ENCODE measurements at places on chromosomes 6 and 20.

DNA sequence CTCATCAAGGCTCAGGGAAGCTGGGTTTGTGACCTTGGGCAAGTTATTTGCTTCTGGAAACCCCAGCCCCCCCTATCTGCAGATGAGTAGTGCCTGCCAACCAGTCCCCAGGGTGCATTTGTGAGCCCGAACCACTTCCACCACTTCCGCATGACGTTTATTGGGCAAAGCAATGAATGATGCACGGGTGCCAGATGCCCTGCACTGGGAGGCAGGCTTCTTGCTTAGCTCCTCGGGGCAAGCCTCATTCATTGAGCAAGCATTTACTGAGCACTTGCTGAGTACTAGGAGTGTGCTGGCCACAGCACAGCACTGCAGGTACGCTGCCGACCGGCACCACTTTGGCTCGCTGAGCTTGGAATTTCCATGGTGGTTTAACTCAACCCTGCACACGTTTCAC is 60.2 kb downstream of the GNAS-AS1 start:
- no peak for DNase-seq

DNA sequence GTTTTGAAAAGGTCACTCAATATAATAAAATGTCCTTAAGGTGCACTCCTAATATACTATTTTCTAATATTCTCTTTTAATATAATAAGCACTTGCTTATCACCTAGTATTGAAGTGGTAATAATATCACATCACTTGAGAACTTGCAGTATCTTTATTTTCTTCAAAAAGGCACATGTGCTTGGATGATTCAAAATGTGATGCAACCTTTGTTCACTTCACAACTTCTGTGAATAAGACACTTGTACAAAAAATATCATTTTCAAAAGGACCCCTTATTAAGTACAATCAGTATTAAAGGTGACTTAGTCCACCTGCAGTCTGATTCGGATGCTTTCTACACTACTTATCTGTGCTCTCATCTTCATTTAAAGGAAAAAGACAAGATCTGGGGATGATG is 3.4 kb downstream of the PRELID3B start:
- DNase-seq: no peak

DNA sequence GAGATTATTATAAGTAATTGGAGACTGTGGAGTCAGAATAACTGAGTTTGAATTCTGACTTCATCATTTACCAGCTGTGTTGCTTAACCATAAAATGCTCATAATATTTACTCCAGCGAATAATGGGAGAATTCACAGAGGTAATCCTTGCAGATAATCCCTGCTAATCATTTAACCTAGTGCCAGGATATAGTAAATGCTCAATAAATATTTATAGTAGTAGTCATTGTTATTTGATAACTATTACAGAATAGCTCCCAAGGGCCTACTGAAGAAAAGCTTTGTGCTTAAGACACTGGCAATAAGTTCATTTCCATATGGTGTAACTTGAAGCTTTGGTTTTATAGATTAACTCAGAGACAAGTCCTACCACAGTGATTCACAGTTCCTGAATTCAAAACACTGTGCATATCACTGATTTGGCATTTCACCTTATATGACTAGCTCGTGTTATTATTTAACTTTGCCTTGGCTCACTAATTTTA is 208.8 kb upstream of the PLCB4 start:
- DNase-seq: no peak

GRCh38 chr20:815914-816606 is 17.5 kb upstream of the FAM110A start:
- DNase-seq: peak; percentile 13

DNA sequence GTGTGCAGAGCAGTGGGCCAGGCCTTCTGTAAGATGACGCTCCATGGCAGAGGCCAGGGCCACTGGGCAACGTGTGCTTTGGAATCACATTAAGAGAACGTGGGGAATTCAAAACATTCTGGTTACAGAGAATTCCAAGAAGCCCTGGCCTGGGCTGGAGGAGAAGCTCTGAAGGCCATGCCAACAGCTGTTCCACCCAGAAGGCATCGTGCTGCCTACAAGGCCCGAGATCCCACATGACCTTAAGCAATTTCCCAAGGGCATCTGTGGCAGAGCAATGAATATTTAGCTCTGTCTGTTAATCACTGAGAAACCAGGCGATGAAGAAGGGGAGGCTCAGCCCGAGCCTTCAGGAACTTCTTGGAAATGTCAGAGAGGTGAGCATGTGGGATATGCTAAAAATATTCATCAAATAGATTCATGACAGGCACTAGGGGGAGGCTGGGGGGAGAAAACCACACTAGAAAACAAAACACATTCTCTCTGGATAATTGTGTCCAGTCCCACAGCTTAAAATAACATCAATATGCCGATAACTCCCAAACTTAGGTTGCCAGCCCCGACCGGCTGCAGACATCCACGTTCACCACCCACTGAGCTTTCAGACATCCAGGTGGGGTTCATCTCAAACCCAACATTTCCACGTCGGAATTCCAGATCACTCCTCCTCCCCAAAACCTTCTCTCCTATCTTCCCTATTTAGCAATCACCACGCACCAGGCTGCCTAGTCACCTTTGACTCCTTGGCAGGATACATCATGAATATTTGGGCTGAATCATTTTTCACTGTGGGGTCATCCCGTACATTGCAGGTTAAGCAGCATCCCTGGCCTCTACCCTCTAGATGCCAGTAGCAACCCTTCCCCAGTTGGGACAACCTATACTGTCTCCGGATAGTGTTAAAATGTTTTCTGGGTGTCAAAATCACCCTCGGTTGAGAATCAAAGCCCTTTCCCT is 6.6 kb downstream of the SULF2 start:
- no peak for DNase-seq

- no peak for DNase-seq
These were observed 260.2 kb downstream of the BCKDHB start for GRCh38 chr6:80366714-80367113.

DNA sequence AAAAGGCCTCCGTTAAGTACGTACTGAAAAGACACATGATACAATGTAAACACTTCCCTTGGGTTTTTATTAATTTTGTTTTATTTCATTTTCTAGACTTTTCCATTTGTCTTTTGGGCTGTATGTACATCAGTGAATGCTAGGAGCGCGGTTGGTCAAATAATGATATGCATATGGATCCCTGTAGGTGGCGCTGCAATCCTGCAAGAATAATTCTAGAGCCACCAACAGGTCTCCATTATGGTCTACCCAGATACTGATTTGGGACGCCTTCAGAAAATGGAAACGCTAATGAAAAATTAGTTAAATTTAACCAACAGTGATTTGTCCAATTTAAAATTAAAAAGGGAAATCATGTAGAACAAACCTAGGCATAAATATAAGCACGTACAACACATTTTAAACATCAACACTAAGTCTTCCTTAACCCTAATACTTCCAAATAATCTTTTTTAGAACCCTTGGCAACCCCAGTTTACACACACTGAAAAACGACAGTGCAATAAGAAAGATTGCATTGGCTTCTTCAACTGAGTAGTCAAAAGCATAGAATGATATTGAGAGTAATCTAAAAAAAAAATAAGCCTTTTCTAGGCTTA is 433.5 kb downstream of the RFPL4B start:
- DNase-seq: no peak

GRCh38 chr6:160095146-160095845 is 26.3 kb upstream of the SLC22A1 start:
- no peak for DNase-seq

DNA sequence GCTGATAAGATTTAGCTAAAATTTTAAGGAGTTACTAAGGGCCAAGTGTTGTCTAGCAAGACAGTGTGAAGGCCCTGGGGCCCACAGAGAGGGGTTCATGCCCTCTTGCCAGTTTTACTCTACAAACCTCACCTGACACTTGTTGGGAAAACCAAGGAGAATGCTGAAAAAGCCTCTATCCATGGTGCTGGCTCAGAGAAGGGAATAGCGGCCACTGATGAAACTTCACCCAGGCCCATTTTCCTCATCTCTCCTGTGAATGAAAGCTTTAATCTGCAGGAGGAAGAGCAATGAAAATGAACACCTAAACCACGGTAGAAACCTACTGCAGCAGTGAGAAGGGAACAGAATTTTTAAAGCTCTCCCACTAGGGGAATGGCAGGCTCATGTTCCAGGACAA is 317.3 kb upstream of the CNR1 start:
- DNase-seq: no peak

DNA sequence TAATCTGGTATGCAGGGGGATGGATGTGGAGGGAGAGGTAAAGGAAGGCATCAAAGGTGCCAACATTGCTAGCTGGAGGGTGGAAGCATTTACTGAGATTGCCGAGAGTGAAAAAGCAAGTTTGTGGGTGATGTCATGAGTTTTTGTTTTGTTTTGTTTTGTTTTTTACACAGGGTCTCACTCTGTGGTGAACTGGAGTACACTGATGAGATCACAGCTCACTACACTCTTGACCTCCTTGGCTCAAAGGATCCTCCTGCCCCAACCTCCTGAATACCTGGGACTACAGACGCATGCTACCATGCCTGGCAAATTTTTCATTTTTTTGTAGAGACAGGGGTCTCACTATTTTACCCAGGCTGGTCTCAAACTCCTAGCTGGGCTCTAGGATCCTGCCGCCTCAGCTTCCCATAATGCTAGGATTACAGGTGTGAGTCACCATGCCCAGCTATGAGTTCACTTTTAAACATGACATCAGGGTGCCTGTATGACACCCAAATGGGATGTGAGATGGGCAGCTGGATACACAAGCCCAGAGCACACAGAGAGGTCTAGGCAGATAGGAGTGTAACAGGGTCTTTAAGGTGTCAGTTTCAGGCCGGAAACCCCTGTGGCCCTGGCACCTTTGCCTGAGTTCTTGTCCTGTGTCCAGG is 35.1 kb upstream of the HMGA1 start:
- no peak for DNase-seq

DNA sequence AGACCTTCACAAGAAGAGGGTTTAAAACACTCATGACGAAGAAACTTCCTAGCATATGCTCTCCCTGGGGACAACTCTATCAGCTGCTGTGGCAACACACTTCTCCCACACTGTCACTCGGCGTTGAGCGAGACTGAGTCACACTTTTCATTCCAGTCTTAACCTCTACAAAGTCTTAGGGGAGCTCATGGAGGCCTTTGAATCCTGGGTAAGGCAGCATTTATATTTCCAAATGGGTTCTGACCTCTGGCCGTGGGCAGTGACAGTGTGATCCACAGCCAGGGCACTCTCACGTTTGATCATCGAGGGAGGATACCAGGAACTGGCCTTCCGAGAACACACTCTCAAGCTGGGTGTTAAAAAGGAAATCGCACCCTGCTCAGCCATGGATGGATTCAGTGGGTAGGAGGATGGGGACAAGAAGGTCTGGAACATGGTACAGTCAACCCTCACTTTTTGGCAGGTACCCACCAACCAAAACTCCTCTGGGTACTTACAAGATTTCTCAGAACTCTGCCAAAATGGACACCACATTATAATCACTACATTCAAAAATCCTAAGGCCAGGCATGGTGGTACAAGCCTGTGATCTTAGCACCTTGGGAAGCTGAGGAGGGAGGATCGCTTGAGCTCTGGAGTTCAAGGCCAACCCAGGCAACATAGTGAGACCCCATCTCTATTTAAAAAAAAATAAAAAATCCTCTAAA is 19.6 kb downstream of the RRBP1 start:
- DNase-seq: no peak

DNA sequence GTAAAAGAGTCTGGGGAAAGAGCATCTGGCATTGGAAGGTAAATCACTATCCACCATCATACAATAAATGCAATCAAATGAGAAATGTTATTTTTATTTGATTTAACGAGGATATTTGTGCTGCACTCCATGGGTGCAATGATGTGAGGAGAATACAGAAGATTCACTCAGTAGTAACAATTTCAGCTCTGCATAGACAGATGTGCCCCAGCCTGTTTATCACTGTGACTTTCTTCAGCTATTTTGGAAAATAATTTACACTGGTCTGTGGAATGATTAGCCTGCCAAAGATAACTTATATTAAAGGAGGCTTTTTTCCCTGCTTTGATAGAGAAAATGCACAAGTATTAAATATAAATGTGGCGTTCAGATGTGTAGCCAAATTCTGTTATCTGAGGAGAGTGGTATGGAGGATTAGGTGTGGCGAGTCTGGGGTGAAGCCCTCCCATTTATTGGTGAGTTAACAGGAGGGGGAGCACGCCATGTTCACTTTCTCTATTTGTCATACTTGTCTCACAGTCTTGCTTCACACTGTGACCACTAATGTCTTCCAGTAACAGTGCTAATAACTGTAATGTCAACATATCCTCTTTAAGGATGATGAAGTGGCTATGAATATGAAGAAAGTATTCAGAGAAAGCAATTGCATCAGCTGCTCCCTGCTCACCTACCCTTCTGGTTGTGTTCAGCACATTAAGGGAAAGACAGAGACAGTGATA is 645.6 kb downstream of the MMUT start:
- no peak for DNase-seq

DNA sequence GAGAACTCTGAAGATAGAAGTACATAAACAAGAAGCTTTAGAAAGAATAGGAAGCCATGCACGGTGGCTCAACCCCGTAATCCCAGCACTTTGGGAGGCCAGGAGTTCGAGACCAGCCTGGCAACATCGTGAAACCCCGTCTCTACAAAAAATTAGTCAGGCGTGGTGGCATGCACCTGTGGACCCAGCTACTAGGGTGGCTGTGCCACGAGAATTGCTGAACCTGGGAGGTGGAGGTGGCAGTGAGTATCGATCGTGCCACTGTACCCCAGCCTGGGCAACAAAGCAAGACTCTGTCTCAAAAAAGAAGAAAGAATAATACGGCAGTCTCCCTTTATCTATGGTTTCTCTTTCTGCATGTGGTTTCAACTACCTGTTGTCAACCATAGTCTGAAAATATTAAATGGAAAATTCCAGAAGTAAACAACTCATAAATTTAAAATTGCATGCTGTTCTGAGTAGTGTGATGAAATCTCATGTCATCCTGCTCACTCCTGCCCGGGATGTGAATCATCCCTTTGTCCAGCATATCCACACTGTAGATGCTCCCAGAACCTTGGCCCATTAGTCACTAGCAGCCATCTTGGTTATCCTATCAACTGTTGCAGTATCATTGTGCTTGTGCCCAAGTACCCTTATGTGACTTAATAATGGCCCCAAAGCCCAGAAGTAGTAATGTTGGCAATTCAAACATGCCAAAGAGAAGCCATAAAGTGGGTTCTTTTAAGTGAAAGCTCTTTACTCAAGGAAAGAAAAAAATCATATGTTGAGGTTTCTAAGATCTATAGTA is 22.1 kb downstream of the DEK start:
- DNase-seq: no peak

DNA sequence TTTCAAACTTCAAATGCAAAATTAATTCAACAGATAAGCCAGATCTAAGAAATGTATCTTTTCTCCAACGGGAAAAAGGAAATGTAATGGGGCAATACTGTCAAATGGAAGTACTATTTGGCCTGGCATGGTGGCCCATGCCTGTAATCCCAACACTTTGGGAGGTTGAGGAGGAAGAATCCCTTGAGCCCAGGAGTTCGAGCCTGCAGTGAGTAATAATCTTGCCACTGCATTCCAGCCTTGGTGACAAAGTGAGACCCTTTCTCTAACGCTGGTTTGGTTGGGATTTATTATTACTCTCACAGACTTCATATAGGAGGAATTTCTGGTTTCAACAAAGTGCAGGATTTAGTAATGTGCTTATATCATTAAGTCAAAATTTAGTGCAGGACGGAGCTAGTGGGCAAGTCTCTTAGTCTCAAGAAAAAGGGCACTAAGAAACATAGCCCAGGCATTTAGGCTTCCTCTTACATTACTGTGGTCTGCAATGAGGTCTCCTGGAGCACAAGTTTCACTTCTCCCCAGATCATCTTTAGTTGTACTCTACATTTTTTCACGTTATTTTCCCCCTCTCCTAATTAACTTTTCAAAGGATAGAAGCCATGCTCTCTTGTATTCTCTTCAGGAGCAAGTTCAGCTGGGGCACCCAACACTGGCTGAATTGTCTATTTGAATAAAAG is 23.1 kb downstream of the TRIM27 start:
- DNase-seq: no peak

- no peak for DNase-seq
These were observed 46.0 kb downstream of the RREB1 start for GRCh38 chr6:7153789-7154188.
